ENCODE measurements at places on chromosomes 13 and 19. TPM values are rescaled to one million over a fixed set of nuclear protein-coding genes. Genes with fewer than 3 reads are reported as not detected.

GRCh38 chr13:71962126-71962525 lies 95.1 kb upstream of the DACH1 start:
- no peaks in the 10 kb centered on the region for H3K4me1 ChIP-seq
- H3K36me3 ChIP-seq: no peaks in the 10 kb centered on the region
- H3K27me3 ChIP-seq: no peaks in the 10 kb centered on the region
- no peak overlapping the region for H3K4me3 ChIP-seq
- H3K27ac ChIP-seq: no peak overlapping the region

- H3K4me1 ChIP-seq: no peaks in the 10 kb centered on the region
- H3K27me3 ChIP-seq: no peaks in the 10 kb centered on the region
Observed at GRCh38 chr13:89628567-89628966, 1718.9 kb upstream of the MIR17HG start.

GRCh38 chr13:46698910-46699460 lies 98.0 kb downstream of the ESD start:
- peaks cover 7% of the 10 kb centered on the region for H3K4me1 ChIP-seq
- no peak overlapping the region for H3K27ac ChIP-seq
- peaks cover 36% of the 10 kb centered on the region for H3K36me3 ChIP-seq
- no peak overlapping the region for H3K4me3 ChIP-seq
- no peak for DNase-seq

DNA sequence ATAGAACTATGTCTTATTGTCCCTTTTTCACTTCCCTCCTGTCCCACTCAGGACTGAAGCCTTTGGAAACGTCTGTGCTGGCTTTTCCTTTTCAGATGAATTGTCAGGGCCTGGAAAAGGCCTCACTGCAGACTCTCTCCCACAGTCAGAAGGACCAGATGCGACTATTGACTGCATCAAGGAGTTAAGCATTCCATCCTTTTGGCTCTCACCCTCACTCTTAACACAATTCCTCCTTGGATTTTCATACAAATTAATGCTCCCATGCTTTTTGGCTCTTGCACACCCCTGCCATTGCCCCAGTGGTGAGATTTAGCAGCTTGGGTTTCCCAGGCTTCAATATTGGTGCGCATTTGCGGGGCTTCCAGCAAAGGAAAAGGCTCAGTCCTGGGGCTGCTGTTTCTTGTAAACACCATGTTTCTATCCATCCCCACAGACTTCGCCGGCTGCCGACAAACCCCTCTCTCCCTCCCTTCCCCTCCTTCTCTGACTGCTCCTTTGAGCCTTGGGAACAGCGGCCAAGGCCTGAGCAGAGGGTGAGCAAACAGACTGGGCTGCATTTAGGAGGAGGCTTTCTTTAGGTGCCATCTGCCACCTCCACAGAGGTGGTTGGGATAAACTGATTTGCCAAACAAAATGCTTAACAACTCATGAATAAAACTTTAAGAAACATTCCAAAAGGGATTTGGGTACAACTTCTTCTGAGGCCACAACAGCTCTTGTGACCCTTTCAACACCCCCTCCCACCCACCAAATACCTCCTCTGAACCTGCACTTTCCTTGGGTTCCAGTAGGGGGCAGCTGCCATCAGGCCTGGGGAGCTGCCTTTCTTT lies 48.6 kb upstream of the PCDH8 start:
- no peaks in the 10 kb centered on the region for H3K4me1 ChIP-seq
- H3K27ac ChIP-seq: no peak overlapping the region
- H3K4me3 ChIP-seq: no peak overlapping the region
- peaks cover 2% of the 10 kb centered on the region for H3K27me3 ChIP-seq
- DNase-seq: no peak

- no peaks in the 10 kb centered on the region for H3K36me3 ChIP-seq
- H3K4me1 ChIP-seq: no peaks in the 10 kb centered on the region
Observed at GRCh38 chr13:27830010-27830409, 37.7 kb downstream of the GSX1 start.

- no peaks in the 10 kb centered on the region for H3K36me3 ChIP-seq
- no peaks in the 10 kb centered on the region for H3K4me1 ChIP-seq
- H3K27ac ChIP-seq: no peak overlapping the region
Observed at GRCh38 chr19:39113199-39113598, 12.4 kb upstream of the PAK4 start.

DNA sequence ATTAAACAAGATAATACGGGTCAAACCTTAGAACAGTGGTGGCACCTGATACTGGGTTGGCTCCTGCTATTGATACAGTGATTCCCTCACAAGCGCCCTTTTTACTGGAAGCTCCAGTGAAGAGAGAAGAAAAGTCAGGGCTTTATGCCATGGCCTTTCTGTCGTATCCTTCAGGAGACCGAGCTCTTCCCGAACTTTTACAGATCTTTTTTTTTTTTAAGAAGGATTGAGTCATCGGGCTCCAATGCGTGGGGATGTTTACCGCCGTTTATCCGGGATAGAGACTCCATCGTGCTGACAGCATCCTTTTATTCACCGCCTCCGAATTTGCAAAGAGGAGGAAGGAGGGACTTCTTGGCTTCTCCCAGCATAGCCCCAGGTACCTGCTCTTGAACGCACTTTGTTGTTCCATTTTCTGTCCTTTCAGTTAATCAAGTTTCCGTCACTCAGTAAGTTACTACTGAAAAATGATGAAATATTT lies 574 bp downstream of the ZNF227 start:
- no peaks in the 10 kb centered on the region for H3K27me3 ChIP-seq
- DNase-seq: peak; percentile 3
- H3K36me3 ChIP-seq: peaks cover 31% of the 10 kb centered on the region
- H3K27ac ChIP-seq: peak overlapping the region; percentile 76
- peak overlapping the region; percentile 91 for H3K4me3 ChIP-seq

DNA sequence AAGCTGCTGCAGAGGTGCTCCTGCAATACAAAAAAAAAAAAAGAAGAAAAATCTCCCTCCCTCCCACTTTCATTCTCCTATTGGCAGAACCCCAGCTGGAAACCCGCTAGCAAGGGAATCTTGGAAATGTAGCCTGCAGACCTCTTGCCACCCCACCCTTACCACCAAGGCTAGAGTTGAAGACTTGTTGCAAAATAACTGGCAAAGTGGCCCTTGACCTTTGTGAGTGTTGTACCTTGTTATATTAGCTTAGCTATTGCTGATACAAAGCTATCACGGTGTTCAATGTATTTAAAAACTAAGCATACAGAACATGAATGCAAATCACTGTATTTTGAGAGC lies 57.5 kb upstream of the KCTD4 start:
- peak overlapping the region; percentile 62 for H3K27ac ChIP-seq
- peak overlapping the region; percentile 62 for H3K4me3 ChIP-seq
- no peak for DNase-seq
- H3K36me3 ChIP-seq: peaks cover 8% of the 10 kb centered on the region
- H3K4me1 ChIP-seq: peaks cover 46% of the 10 kb centered on the region

- peaks cover 16% of the 10 kb centered on the region for H3K27me3 ChIP-seq
- H3K4me1 ChIP-seq: no peaks in the 10 kb centered on the region
- no peak overlapping the region for H3K27ac ChIP-seq
- DNase-seq: no peak
- no peaks in the 10 kb centered on the region for H3K36me3 ChIP-seq
Observed at GRCh38 chr13:51083706-51084105, 27.4 kb downstream of the C13orf42 start.

- H3K36me3 ChIP-seq: no peaks in the 10 kb centered on the region
- H3K27ac ChIP-seq: no peak overlapping the region
- no peaks in the 10 kb centered on the region for H3K4me1 ChIP-seq
- no peak overlapping the region for H3K4me3 ChIP-seq
- no peak for DNase-seq
Observed at GRCh38 chr13:84978851-84979250, 820.4 kb downstream of the SLITRK6 start.

GRCh38 chr13:113770937-113771336 lies 11.9 kb downstream of the TMEM255B start:
- H3K27ac ChIP-seq: no peak overlapping the region
- peaks cover 17% of the 10 kb centered on the region for H3K36me3 ChIP-seq

GRCh38 chr13:40168425-40169166 lies 497.8 kb downstream of the FOXO1 start:
- H3K4me1 ChIP-seq: no peaks in the 10 kb centered on the region
- no peak overlapping the region for H3K4me3 ChIP-seq
- no peaks in the 10 kb centered on the region for H3K36me3 ChIP-seq
- DNase-seq: no peak
- no peak overlapping the region for H3K27ac ChIP-seq

DNA sequence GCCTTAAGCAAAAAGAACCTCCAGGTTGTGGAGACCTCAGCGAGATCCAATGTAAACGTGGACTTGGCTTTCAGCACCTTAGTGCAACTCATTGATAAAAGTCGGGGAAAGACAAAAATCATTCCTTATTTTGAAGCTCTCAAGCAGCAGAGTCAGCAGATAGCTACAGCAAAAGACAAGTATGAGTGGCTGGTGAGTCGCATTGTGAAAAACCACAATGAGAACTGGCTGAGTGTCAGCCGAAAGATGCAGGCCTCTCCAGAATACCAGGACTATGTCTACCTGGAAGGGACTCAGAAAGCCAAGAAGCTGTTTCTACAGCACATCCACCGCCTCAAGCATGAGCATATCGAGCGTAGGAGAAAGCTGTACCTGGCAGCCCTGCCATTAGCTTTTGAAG lies 58.5 kb downstream of the ARHGAP35 start:
- H3K36me3 ChIP-seq: peaks cover 38% of the 10 kb centered on the region
- H3K4me1 ChIP-seq: peaks cover 42% of the 10 kb centered on the region
- H3K27ac ChIP-seq: no peak overlapping the region
- H3K4me3 ChIP-seq: no peak overlapping the region

DNA sequence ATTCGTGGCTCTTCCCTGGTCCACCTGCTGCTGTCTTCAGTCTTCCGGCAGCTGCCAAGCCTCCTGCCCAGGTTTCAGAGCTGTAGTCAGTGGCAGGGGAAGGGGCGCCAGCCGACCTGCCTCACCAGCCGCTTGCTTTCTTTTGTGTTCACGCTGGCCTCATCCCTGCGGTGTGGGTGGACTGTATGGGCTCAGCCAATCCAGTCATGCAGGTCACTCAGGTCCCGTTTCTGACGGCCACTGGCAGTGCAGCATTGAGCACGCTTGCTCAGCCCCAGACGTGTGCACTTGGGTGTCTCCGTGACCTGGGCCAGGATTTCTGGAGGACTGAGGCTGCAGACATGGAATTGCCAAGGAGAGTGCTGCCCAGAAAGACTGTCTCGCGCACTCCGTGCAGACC lies 26.0 kb downstream of the AP1M1 start:
- no peak overlapping the region for H3K27ac ChIP-seq
- no peaks in the 10 kb centered on the region for H3K4me1 ChIP-seq
- H3K27me3 ChIP-seq: peaks cover 3% of the 10 kb centered on the region
- peaks cover 43% of the 10 kb centered on the region for H3K36me3 ChIP-seq
- H3K4me3 ChIP-seq: no peak overlapping the region

DNA sequence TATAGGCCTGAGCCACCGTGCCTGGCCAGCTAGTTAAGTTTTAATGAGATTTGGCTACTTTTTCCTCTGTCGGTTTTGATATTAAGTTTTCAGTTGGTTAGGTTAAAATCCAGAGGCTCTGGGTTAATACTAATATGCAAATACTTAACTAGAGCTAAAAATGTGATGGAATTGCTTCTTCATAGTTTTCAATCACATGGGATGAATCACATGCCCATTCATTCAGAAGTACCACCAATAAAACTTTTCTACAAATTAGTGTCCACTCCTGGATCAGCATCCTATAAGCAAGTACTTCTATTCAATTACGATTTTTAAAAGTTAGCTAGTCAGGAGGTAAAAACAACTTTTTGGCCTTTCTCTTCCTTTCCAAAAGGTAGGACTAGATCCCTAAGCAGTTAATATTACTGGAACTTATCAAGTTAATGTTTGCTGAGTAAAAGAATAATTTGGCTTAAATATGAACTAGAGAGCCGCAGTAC lies 4.3 kb downstream of the SLC25A30 start:
- 0 out of 2 replicates have a peak, but pooled peaks cover 1% of the 10 kb centered on the region for H3K27me3 ChIP-seq
- DNase-seq: no peak
- H3K36me3 ChIP-seq: no peaks in the 10 kb centered on the region
- peaks cover 48% of the 10 kb centered on the region for H3K4me1 ChIP-seq

DNA sequence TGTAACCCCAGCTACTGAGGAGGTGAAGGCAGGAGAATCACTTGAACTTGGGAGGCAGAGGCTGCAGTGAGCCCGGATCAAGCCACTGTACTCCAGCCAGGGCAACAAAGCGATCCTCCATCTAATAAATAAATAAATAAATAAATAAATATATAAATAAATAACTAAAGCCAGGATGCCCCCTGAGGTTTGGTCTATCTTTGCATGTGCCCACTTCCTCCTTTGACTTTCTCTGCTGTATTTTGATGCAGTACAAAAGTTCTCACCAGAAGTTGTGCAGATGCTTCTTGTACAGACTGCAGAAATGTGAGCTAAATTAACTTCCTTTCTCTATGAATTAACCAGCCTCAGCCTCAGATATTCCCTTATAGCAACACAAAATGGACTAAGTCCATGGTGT lies 6.5 kb upstream of the N4BP2L2 start:
- H3K27ac ChIP-seq: no peak overlapping the region
- H3K36me3 ChIP-seq: no peaks in the 10 kb centered on the region
- no peak for DNase-seq
- no peak overlapping the region for H3K4me3 ChIP-seq
- peaks cover 12% of the 10 kb centered on the region for H3K27me3 ChIP-seq

- DNase-seq: no peak
- H3K27ac ChIP-seq: peak within 1 kb of the TSS; percentile 59
- peaks cover 27% of the 10 kb centered on the region for H3K4me1 ChIP-seq
- H3K4me3 ChIP-seq: peak within 1 kb of the TSS; percentile 89
Observed at GRCh38 chr19:45498411-45499195, at the start of gene PPM1N. Gene PPM1N, plus strand, starts transcription at chr19:45498443. Its CDS starts 30 bp downstream, at chr19:45498473.

DNA sequence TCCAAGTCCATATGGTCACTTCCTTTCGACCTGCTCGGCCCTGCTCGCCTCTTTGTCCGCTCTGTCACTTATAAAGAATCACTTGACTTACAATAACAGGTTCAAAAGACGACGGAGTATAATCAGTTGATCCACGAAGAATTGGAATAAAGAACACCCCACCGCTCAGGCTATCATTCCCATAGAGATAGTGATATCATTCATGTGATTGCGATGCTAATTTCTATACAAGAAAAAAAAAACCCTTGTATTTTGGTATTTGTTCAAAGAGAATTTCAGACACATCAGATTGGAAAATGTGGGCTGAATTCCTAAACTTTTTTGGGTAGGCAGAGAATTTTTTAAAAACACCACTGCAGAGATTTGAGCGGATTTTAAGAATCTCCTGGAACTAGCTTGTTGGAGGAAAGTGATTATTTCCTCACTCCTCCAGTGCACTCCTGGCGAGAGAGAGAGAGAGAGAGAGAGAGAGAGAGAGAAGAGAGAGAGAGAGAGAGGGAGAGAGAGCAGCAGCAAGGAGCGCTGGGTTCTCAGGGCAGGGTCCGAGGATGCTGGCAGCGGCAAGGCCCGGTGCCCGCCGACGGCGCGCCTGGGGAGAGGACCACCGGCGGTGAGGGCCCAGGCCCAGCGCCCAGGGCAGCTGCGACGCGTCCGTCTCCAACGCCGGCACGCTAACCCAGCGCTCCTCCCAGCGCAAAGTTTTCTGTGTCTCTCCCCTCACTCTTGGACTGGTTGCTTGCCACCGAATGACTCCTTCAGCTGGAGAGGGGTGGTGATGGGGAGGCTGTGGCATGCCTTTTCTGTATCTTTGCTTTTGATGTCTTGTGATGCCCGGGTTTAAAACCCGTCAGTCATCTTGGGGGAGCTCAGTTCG lies 149.0 kb upstream of the ZNF536 start:
- peaks cover 19% of the 10 kb centered on the region for H3K4me1 ChIP-seq
- no peak overlapping the region for H3K27ac ChIP-seq
- H3K27me3 ChIP-seq: peaks cover 23% of the 10 kb centered on the region

The ZNF724 gene
- 6.5 TPM for total RNA-seq

The KCNJ14 gene
- 0.53 TPM for total RNA-seq

The TEX101 gene
- not detected for total RNA-seq

The ZNF628 gene
- 9.7 TPM for total RNA-seq

The WDR62 gene
- total RNA-seq: 6.5 TPM

The XRCC1 gene
- total RNA-seq: 29.8 TPM

The SBK3 gene
- not detected for total RNA-seq

The LPAR2 gene
- 3.4 TPM for total RNA-seq

The SLC25A41 gene
- total RNA-seq: not detected

The TDRD12 gene
- 0.26 TPM for total RNA-seq

The CLDND2 gene
- total RNA-seq: 1.6 TPM
